HuH-7.5 (cell line): ENCODE measurements at places on chromosomes 12 and 14.

- no peak for DNase-seq
Measured at GRCh38 chr12:52521568-52522266, 1.5 kb upstream of the KRT5 start.

GRCh38 chr12:111775205-111776193 lies 8.8 kb downstream of the ALDH2 start:
- peak; percentile 57 for DNase-seq

- DNase-seq = no peak
Measured at GRCh38 chr14:99199846-99200653, 71.9 kb downstream of the BCL11B start.

DNA sequence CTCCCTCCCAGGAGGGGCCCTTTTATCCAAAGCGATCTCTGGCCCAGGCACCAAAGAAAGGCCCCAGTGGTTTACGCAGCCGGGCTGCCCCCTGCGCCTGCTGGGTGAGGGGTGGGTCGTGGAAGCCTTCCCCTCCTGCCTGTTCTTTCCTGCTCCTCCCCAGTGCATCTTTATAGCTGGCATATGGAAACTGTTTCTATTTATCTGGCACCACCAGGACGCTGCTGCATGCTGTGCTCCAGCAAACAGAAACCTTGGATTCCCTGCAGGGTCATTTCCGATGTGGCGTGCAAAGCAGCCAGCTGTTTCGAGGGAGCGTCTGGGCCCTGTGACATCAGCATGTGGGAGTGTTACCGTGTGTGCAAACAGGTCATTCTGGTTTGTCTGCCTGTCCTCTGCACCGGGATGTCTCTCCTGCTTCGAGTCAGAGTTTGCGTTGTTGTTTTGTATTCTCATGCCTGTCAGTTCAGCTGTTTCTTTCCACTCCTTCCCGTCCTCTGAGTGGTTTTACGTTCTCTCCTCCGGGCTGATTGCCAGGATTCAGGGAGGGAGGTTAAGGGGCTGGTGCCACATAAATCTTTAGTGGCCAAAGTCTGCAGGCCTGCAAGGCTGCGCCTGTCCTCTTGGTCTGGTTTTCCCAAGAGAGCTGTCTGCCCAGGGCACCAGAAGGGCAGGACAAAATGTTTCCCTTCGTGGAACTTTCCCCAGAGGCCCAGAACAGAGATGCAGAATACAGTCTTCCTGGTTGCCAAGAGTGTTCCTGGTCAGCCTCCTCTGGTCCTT lies 24.6 kb downstream of the TPCN1 start:
- DNase-seq = peak; percentile 47

- DNase-seq = no peak
Measured at GRCh38 chr12:116934908-116935705, 24.4 kb downstream of the FBXW8 start.

DNA sequence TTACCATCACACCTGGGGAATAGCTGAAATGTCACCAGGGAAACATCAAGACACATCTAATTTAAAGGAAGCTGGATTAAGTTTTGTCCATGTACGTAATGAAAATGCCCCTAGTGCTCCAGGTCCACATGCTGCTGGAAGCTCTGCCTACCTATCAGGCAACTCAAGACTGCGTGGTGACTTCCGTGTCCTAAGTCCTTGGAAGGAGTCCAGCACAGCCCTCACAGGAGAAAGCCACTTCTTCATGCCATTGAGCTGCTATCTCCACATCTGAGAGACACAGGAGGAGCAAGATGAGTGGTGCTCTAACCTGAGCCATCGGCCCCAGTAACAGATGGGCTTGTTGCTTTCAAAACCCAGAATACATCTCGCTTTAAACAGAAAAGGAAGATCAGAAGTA lies 316.4 kb downstream of the DPF3 start:
- DNase-seq = no peak

DNA sequence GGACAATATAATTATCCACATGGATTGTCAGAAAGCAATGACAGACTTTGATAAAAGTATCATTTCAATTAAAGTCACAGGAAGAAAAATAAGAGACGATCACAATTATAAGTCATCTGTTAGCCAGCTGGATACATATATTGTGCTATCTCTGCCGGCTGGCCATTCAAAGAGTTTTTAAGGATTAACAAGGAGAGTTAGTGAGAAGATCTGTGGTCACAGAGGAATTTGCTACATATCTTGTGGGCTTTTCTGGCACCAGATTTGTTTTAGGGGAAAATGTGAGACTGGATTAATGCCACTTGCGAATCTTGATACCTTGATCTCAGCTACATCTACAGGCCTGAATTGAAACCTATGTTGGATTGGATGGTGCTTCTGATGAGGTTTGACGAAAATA lies 90.9 kb upstream of the MANSC4 start:
- no peak for DNase-seq

- no peak for DNase-seq
Measured at GRCh38 chr12:12282761-12283425, 16.0 kb upstream of the LRP6 start.

- no peak for DNase-seq
Measured at GRCh38 chr14:105536691-105537579, 10.6 kb downstream of the TMEM121 start.

DNA sequence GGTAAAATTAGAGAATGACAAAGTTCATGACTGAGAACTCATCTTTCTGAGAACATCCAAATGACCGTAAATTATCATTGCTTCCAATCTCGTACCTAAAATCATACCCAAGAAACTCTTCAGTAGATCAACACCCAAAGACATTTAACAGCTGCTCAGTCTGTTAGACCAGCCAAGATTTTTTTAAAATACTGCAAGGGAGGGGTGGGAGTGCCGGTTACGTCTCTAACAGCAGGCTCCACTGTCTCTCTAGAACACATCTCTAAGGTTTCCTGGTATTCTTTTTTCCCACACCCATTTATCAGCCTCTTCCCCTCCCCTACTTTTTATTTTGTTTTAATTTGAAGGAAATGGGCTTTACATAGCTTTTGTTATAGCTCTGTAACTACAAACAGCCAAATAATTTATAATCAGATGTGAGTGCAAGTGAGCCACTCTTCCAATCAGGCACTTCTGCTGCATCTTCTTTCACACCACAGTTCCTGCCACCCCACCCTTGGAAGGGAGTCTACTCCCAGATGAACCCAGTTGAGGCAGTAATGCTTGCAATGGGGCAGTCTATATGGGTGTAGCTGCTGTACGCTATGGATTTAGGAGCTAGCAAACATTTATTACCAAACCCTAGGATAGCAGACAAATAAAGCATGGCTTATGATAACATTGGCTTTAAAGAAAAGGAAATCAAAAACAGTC lies 21.9 kb downstream of the PTPRB start:
- DNase-seq = no peak

- no peak for DNase-seq
Measured at GRCh38 chr12:55847033-55847432, 4.3 kb upstream of the MMP19 start.

DNA sequence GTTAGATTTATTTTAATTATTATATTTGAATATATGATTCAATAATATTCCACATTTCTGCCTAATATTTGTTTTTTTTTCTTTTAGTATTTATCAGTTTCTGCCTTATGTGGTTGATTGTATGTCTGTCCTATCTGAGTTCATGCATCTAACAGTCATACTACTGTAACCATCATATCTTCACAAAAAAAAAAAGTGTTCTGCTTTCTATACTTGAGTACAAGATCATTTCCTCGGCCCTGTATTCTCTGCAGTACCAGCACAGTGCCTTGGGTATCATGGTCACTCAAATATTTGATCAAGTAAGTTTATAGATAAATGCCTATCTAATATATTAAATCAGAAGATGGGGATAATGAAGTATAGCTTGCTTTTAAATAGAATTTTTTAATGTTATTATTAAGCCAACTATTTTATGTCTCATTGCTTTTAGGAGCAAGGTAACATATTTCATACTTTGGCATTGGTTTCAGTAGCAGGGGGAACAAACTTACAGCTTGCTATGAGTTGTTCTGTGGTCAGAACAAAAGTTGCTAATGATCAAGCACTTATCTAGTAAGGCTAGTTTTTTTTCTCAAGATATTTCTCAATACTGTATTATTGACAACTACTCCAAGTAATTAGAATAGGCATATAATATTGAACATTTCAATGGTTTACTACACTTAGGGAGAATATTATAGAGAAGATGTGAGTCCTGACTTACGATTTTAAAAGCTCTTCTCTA lies 290.5 kb upstream of the FBXO33 start:
- no peak for DNase-seq

GRCh38 chr12:108638997-108639822 lies 5.5 kb upstream of the SELPLG start:
- DNase-seq = no peak

DNA sequence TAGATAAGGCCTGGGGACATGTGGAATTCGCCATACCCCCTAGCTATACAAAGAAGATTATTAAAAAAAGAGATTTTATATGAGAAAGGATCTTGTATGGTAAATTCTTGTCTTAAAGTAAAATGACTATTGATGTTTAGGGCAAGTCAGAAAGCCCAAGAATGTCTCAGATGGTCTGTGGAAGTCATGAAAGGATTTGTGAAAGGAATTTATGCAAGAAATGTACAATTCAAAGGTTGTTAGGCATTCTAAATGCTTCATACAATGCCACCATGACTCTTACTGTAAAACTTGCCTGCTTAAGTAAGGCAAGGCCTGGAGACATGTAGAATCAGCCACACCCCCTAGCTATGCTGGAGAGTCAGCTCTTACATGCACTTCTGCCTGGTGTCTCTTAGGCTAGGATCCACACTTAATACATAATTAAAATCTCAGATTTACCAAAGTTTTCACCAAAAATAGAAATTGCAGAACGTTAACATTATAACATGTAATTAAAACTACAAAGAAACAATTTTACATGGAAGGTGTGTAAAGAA lies 8.9 kb upstream of the ETNK1 start:
- no peak for DNase-seq

- no peak for DNase-seq
Measured at GRCh38 chr12:50248411-50248810, 34.9 kb downstream of the LIMA1 start.

- DNase-seq = peak; percentile 57
Measured at GRCh38 chr12:31749024-31749704, 20.3 kb upstream of the AMN1 start.

DNA sequence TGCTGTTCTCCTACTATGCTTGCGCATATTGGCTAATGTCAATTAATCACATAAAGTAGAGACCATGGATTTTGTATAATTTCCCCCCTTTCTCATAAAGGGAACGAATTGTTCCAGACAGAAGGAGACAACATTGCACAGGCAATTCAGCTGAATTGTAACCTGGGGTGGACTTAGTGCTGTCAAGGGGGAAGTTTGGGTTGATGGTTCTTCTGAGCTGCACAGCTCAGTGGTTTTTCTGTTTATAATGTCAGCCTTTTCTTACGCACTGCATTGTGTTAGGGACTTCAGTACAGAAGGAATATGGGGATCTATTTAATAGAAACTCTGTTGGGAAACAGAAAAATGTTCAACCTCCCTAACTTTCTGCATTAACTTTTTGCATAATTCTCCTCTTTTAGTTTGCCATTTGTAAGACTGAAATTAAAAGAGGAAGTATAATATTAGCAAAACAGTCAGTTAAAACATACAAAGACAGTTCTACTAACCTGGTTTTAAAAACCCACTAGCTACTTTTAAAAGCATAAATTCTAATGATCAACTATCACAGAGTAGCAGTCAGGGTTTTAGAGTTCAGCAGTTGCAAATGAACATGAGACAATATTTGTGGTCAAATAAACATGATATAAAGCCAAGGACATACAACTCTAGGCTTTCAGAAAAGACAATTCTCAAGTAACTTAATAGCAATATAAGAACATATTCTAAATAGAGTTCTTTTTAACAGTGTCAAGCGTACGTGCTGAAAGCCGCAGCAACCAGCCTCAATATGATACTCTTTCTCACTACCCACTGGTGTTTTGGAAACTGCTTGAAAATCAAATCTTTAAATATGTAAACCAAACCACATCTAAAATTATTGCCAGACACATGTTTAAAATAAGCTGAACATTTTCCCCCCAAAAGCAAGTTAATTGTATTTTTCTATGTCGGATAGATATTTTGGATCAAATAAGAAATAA lies 393.0 kb downstream of the FSCB start:
- no peak for DNase-seq

DNA sequence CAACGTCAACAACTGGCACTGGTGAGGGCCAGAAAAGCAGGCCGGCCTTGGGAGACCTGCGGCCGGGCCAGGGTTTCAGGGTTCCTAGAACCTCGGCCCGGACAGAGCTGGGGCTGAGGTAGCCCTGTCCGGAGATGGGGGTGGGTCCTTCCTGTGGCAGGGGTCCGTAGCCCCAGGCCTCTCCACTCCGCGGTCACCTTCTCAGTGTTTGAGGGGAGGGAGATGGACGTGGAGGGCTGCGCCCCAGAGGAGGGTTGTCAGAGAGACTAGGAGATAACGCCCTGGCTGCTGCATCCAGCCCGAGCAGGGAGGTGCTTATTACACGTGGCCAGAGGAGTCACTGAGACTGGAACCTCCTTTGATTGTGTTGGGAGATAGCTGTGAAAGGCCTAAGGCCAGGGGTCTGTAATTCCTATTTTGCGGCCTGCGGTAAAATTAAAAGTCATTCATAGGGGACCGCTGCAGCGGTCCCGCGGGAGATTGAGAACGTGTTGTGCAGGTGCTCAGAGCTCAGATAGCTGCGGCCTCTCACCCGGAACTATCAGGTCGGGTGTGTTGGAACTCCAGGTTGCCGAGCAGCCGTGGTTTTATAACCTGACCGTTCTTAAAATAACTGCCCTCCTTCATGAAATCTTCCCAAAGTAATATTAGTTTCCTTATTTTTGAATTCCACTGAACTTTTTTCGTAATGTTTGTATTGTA lies 507 bp downstream of the AHSA1 start:
- peak; percentile 28 for DNase-seq

- no peak for DNase-seq
Measured at GRCh38 chr14:68365228-68365627, 427.6 kb downstream of the ZFP36L1 start.

DNA sequence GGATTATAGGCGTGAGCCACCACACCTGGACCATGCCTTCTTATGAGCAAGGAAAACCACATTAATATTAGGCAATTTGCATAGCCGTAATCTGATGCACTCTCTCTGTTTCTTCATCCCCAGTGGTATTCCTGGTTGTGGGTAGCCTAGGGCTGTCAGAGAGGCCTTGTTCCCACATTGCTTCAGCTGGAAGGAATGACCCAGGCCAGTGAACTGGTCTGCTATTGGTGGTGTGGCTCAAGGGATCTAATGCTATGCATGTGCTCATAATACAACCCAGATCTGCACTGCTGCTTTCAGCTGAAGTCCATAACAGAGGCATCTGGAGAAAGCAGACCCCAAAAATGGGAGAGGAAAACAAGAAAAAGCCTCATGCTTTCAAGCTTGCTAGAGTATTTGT lies 33.1 kb upstream of the G2E3 start:
- DNase-seq = no peak

GRCh38 chr12:94644141-94644979 lies 6.0 kb downstream of the TMCC3 start:
- DNase-seq = no peak

DNA sequence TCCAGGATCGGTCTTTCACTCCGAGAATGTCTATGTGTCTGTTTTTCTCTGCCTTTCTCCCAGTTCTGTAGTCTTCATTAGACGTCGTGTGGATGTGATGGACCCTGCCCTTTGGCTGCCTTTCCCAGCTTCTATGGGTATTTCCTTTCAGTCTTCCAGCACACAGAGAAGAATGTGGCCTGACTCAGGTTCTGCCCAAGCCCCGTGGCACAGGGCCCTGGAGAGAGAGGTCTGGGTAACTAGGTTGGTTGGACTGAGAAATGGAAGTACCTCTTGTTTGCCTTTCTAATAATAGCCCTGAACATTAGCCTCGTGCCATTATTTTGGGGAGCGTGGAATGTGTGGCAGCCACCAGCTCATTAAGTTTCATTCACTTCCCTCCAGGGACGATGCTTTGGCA lies 3.8 kb downstream of the FOXJ2 start:
- no peak for DNase-seq

GRCh38 chr14:99918781-99919180 lies 125.6 kb downstream of the EML1 start:
- DNase-seq = no peak
